ENCODE measurements at places on chromosomes 6 and 20.

GRCh38 chr6:127190552-127190951 lies 72.1 kb downstream of the RSPO3 start:
- no peak for DNase-seq

DNA sequence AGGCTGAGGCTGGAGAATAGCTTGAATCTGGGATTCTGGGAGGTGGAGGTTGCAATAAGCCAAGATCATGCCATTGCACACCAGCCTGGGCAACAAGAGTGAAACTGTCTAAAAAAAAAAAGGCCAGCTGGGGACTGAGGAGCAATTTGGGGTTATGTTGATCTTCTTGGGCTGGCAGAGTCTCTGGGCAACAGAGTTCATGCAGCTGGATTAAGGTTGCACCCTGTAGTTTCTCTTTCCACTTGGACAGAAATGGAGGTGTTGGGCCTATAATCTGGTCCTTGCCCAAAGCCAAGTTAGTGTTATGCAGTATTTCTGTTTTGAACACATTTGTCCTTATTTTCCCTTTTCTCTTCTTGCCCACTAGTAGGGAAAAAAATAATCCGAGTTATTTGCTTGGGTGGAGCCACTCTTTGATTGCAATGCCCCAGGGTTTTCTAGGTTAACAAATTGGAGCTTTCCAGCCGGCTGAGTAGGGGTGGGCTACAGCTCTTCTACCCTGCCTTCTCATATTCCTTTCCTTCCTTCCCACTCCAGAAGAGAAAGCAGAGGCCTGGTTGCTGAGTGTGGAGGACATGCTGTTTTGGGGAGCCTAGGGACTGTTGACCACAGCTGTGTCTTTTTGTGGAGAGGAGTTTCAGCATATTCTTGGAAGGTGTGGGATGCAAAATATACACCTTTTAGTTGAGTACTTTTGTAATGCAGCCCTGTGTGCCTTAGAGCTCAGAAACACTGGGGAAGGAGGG lies 213.9 kb downstream of the SOX4 start:
- no peak for DNase-seq

- DNase-seq, result no peak
These were observed 62.4 kb downstream of the GCNT2 start for GRCh38 chr6:10583509-10583901.

GRCh38 chr6:5865506-5866031 lies 141.2 kb downstream of the NRN1 start:
- no peak for DNase-seq

DNA sequence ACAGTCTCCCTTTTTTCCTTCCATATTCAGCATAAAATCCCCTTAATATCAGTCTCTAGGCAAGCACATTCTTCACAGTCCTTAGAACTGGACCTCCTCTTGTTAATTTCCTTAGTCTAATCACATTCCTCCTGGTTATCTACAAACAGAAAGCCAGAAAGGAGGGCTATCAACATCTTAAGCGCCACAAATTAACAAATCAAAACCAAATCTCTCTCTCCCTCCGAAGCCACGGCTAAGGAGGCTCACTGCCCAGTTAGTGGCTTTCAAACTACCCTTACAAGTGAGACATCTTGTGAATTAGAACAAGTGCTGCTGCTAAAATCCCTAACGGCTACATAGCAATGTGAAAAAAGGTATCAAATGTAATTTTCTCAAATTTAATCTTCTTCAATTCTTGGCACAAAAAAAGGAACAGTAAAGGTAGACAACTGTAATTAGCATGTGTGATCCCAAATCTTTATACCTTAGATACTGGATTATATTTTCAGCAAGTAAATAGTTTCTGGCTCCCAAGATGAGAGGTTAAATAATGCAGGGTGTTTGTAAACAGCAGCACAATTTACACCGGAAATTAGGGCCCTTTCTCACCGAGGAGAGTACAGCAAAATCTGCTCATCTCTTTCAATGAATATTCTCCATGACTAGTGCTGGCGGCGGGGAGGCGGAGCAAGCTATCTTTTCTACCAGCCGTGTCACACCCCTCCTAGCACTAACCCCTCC lies 1.4 kb upstream of the TRIM39 start:
- DNase-seq, result peak; percentile 24

DNA sequence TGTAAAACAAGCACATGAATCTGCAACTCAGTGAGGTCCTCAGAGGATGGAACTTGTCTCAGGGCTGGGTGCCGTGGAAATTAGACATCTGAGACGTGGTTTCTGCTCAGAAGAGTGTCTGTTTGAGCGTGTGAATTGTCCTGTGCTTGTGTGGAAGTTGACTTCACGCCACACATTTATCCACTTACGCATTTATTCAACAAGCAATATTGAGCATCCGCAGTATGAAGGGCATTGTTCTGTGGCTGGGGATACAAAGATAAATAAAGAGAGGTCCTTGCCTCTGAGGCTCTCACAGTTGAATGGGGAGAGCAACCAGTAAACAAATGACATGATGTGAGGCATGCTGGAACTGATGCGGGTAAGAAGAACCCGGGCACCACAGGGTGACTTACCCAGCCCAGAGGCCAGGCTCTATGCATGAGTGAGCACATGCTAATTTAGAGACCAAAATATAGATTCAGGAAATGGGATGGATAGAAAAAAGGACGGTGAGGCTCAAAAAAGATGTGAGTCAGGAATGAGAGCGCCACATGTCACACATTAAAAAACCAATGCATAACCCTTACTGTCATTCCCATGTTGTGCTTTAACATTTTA lies 60.4 kb downstream of the SOBP start:
- DNase-seq, result no peak

GRCh38 chr20:6909608-6910007 lies 142.1 kb downstream of the BMP2 start:
- no peak for DNase-seq

- DNase-seq, result no peak
These were observed 316.6 kb upstream of the JARID2 start for GRCh38 chr6:14929291-14929690.

GRCh38 chr6:2038092-2038491 lies 207.3 kb downstream of the GMDS start:
- DNase-seq, result no peak

- DNase-seq, result no peak
These were observed 134.9 kb downstream of the PLCB1 start for GRCh38 chr20:8267009-8267408.

- DNase-seq, result no peak
These were observed 2.1 kb upstream of the VSX1 start for GRCh38 chr20:25083773-25084625.

DNA sequence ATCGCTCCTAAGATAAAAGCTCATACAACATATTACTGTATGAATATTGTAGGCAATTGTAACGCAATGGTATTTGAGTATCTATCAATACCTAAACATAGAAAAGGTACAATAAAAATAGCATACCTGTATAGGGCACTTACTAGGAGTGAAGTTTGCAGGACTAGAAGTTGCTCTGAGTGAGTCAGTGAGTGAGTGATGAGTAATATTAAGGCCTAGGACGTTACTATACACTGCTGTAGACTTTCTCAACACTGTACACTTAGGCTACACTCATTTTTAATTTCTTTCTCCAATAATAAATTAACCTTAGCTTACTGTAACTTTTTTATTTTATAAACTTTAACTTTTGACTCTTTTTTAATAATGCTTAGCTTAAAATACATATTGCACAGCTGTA lies 546.9 kb downstream of the HACE1 start:
- DNase-seq, result no peak

DNA sequence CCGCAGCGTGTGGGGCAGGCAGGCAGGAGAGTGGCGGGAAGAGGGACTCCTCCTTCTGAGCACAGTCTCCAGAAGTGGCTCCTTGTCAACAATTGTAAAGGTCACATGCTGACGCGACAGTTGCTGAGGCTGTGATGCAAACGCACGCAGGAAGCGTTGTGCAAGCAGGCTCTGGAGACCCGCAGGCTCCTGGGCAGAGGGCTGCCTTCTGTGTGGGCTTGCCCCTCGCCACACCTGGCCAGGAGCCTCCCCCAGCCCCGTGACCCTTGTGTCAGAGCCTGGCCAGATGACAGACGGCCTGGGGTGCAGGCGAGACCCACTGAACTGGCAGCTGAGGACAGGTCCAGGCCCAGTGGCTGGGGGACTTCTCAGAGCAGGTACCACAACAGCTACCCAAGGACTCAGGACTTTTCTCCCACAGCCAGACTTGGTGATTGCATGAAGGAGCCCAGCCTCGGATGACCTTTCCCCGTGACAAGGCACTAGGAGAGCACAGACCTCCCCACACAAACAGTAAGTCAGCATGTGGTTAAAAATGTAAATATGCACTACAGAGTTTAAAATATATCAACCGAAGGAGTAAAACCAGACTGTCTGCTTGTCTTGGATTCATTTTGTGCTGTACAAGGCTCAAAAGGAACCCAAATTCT lies 222.1 kb upstream of the RREB1 start:
- no peak for DNase-seq

GRCh38 chr6:119540417-119540816 lies 190.9 kb upstream of the MAN1A1 start:
- peak; percentile 75 for DNase-seq

GRCh38 chr6:65566117-65566516 lies 140.9 kb downstream of the EYS start:
- DNase-seq, result no peak

- DNase-seq, result no peak
These were observed 52.5 kb downstream of the SSR1 start for GRCh38 chr6:7260291-7261031.

DNA sequence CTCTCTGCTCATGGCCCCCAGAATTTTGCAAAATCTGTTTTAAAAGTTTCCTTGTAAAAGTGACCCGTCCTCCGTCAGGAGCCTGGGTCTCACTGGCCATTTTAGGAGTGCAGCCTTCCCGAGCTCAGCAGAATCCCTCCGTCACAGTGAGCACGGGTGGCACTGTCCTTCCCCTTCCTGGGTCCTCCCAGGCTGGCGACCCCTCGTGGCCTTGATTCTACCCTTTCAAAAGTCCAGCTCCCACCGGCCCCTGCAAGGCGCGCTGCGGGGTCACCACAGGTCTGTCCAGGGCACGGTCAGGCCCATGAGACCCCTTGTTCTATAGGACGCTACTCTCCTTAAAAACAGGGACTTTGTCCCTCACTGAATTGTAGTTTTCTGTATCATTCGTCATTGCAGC lies 112.7 kb downstream of the PSMB1 start:
- DNase-seq, result no peak

DNA sequence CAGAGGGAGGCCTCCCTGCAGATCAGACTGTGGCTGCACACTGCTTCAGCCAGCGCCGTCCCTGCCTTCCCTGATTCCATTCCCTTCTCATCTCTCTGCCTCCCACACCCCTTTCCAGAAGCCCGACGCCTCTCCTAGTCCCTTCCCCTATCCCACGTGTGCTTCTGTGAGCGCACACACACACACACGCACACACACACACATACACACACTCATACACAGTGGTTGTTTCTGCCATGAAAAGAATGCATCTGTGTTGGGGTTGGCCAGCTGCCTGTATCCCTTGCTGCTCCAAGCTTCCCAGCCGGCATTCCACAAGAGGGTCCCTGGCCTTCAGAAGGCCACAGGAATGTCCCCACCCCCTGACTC lies 51.7 kb downstream of the MOCS1 start:
- DNase-seq, result peak; percentile 72

- DNase-seq, result no peak
These were observed 9.4 kb downstream of the ACSS1 start for GRCh38 chr20:25048519-25048952.

DNA sequence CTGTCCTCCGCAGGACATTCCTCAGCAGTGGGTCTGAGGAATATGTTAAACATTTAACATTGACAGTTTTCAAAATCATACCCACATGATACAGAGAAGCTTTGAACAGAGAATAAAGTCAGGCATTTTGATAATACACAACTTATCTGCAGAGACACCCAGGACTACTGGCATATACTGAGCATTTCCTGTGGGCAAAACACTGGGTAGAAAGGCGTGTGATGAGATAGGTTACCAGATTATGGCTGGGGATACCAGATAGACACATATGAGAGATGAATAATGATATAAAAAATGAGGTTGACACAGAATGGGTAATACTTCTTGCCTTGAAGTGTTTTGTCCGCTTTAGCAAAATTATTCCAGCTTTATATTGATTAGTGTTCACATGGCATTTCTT lies 31.4 kb upstream of the TRIM26 start:
- no peak for DNase-seq

GRCh38 chr20:43507150-43508080 lies at the start of gene L3MBTL1:
L3MBTL1 (plus strand) TSS chr20:43507697; CDS start chr20:43513504, 5,807 bp downstream.
- peak; percentile 48 for DNase-seq

- no peak for DNase-seq
These were observed 148.2 kb upstream of the KCNG1 start for GRCh38 chr20:51171141-51171540.

- DNase-seq, result no peak
These were observed 59.6 kb downstream of the JARID2 start for GRCh38 chr6:15305496-15305895.

DNA sequence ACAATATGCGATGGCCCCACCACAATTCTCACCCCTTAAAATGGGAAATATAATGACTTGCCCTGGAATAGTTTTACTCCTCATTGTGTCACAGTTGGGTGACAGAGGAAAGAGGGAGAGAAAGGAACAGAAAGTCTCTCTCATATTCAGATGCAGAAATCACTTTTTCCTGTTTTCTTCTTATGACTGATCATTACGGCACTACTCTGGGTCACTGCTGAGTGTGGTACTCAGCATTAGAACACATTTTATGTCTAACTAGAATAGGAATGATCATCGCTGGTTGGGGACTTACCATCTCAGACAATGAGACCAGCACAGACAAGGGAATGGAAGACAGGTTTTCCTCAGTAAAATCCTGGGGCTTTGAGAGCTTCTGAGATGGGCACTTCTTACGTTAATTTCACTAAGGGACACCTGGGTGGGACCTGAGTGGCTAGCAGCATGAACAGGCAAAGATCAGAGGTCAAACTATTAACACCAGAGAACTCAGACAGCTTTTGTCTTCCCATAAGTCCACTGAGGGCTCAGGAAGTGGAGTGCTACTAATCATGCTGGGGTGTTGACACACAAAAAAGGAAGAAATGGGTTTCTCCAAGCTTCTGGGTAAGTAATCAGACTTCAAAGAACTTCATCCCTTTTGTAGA lies 54.9 kb upstream of the ARHGAP18 start:
- no peak for DNase-seq

- DNase-seq, result peak; percentile 46
These were observed 37.6 kb upstream of the PLCB1 start for GRCh38 chr20:8094415-8094818.

- DNase-seq, result no peak
These were observed 73.3 kb downstream of the CAP2 start for GRCh38 chr6:17466707-17467106.

- DNase-seq, result no peak
These were observed 124.7 kb upstream of the SSTR4 start for GRCh38 chr20:22910287-22910852.

DNA sequence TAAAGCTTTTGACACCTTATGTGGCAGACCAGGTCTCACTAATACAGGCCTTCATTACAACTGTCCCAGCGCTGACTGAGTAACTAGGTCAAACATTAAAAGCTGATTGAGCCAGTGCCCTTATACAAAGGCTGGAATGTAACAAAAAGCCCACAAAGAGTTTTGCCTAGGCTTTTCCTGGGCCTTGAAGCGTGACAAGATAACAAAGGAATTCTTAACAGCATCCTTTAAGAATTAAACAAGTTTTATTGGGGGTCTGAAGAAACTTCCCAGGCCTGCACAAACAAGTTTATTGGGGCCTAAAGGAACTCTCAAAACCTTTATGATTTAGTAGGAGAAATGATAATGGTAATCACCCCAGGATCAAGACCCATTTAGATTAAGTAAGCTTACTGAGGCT lies 267.6 kb upstream of the FAM83B start:
- DNase-seq, result no peak

All from posterior cingulate gyrus (tissue), 11 donors.